ENCODE measurements at places on chromosomes 1 and 21.

DNA sequence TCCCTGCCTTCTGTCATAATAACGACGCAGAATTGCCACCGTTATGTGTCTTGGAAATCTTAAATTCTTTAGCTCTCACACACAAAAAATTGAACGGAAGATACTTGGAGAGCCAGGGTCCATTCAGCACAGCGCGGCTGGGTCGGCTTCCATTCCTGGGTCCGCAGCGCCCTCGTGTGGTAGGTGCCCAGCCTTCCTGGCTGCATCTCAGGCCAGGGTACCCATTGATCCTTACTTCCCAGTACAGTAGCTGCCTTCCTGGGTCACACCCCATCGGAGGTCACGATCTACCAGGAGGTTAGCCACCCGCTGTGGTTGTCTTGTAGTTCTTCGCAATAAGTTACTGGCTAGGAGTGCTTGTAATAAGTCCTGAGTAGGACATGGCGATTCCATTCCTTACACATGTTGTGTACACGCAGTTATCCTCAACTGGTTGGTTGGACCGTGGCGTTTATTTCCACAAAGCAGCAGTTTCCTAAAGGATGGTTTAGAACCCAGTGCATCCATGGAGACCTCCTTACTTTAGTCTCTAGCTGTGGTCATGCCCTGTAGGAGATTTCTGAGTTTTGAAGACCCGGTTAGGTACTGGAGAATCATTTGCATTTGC, 9.9 kb upstream of the MTARC1 start:
- DNase-seq, result peak; percentile 36

- DNase-seq, result no peak
Measured at GRCh38 chr1:217770918-217771317, 139.8 kb downstream of the SPATA17 start.

GRCh38 chr1:101207891-101208290, 28.9 kb upstream of the S1PR1 start:
- DNase-seq, result no peak

- DNase-seq, result no peak
Measured at GRCh38 chr1:180215856-180216625, 14.0 kb upstream of the LHX4 start.

DNA sequence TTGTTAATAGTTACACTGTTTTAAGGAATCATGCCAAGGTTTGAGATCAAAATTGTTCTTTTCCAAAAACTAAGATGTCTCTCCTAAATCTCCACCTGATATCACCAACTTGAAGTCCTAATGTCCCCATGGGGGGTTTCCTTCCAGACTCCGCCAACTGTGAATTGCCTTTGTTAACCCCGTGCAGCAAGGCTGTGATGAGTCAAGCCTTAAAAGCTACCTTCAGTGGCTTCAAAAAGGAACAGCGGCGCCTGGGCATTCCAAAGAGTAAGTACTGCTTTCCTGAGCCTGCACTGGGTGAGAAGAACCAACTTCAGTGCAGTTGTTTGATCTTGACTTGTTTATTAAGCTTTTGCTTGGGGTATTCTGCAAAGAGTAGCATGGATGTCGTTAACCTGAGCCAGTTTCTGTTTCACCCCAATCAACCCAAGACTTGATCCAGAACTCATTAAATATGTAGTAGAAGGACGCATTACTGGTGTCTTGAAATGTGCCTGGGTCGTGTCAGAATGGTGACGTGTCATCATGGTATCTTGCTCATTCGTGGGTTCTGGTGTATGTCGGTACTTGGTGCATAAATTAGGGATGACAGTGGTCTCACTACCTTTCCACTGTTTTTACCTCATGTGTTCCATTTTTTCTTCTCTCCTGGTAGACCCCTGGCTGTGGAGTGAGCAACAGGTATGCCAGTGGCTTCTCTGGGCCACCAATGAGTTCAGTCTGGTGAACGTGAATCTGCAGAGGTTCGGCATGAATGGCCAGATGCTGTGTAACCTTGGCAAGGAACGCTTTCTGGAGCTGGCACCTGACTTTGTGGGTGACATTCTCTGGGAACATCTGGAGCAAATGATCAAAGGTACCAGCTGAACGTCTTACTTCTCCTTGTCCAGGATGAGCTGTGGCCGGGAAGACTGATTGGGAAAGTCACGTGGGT, 8.7 kb downstream of the ETS2 start:
- no peak for DNase-seq

GRCh38 chr1:204754821-204755220, 69.3 kb upstream of the LRRN2 start:
- DNase-seq, result no peak

GRCh38 chr1:242083742-242084141, 84.8 kb upstream of the MAP1LC3C start:
- DNase-seq, result no peak

DNA sequence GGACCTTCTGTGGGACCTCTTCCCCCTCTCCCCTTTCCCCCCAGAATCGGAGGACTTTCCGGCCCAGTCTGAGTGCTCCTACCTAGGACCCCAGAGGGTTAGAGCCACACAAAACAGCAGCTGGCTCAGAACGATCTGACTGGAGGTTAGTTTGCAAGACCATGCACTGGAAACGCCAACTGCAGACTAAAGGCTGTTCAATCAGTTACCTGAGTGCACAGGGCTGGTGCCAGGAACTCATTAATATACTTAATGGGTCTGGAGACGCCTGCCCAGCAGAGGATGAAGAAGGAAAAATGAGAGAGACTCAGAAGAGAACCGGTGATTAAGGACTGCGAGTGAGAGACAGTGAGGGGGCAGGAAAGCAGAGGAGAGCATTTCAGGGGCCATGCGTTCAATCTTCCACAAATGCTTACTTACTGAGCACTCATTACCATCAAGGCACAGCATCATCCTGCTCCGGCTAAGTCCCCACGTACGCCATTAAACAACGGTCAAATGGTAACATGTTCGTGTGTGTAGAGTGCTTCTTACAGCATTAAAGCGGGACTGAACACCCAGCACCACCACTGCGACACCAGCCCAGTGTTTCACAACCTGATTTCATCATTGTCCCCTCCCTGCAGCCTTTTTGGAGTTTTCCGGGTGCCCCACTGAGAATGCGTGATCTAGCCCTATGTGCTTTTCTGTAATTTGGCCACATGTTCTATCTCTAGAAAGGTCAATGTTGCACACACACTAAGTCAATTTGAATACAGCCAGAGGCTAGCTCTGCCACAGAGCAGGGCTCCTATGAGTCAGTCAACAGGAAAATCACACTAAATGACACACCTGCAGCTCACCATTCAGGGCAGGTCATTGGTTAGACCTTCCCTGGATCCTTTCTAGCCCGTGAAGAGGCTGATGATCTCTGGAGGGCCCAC, 7.6 kb downstream of the ENO1 start:
- no peak for DNase-seq

- no peak for DNase-seq
Measured at GRCh38 chr1:186420923-186421322, 40.0 kb downstream of the PDC start.

DNA sequence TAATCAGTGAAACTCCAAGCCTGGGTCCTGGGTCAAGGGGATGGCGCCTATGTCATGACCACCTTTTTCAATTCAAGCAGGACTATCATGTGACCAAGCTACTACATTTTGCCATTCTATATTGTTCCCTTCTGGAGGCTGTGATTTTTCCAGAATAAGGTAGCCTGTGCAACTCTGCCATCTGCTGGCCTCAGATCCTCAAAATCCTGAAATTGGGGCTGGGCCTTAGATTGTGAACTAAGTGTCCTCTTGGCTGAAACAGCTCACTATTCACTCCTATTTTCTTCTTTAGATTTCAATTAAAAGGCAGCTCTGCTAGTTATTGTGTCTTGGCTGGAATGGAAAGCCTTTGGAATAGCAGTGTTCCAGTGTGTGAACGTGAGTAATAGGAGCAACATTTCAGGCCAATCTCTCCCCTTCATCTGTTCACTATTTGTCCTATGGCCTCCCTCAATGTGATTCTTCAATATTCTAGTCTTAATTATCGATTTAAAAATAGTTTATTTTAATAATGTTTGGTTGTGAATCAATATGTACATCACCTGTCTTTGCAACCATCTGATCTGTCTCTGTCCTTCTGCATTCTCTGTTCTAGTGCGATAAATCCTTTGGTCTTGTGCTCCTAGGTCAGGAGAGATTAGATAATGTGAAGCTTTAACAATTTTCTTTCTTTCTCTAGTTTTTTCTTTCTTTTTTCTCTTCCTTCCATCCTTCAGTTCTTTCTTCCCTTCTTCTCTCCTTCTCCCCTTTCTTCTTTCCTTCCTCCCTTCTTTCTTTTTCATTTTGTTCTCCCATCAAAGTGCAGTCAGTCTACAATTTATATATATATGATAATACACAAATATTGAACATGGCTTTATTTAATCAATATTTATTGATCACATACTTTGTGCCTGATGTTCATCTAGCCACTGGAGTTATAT, 69.8 kb downstream of the CR1 start:
- DNase-seq, result no peak

DNA sequence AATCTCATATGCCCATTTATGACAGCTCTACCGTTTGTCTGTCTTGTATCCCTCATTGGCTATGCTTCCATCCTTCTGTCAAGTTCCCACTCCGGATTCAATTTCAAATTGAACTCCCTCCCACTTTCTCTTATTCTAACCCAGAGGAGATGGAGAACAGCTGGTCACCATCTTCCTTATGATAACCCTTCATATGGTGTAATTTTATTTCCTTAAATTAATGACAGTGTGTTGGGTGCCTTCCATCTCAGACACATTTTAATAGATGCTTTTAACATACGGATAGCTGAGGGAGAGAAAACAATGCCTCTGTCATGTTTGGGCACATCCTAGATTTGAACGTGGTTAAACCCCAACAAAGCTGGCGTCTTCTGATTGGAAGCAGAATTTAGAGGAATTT, 103.0 kb upstream of the PLXNA2 start:
- DNase-seq, result no peak

GRCh38 chr1:234980645-234981396, 147.8 kb downstream of the TOMM20 start:
- DNase-seq, result peak; percentile 62

- DNase-seq, result no peak
Measured at GRCh38 chr1:234944439-234945344, 183.9 kb downstream of the TOMM20 start.

GRCh38 chr1:51222136-51222787, 13.8 kb upstream of the RNF11 start:
- no peak for DNase-seq

GRCh38 chr1:196897158-196897828, 9.4 kb downstream of the CFHR4 start:
- DNase-seq, result no peak

DNA sequence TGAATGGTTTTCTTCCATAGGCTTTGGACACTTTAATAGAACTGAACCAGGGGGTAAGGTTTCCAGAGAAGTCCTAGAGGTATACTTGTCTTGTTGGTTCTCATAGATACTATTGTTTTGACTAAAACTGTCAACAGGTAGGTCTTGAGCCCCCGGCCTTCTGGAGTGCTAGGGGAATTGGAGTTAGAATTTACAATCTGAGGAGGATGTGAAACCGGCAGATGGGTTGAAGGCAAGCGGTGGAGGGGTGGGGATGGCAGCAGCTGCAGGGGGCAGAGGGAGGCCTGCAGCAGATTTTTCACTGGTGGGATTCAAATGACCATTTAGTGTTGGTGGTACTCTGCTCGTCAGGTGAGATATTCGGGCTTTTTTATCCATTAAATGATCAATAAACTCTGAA, 4.3 kb upstream of the CD1D start:
- no peak for DNase-seq

DNA sequence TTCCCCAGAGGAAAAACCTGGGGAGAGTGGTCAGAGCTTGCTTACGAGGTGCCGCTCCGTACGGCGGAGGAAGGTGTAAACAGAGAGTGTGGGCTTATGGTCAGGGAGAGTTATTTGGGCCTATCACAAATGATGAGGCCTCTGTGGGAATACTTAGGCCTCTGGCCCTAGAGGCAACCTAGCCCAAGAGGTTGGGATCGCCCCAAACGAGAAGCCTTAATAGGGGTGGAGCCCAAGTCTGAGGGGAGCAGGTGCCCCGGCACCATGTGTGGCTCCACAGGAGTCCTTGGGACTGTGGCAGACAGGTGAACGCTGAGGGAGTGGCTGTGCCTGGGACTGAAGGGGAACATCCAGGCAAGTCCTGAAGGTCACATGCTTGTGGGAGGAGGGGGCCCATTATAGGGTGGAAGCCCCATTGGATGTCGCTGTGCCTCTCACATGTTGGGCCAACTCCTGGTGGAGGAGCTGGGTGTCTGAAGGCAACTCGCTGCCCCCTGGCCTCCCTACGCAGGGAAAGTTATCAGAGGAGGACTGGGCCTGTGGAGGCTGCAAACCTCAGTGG, 135.1 kb downstream of the ZSCAN20 start:
- DNase-seq, result no peak

DNA sequence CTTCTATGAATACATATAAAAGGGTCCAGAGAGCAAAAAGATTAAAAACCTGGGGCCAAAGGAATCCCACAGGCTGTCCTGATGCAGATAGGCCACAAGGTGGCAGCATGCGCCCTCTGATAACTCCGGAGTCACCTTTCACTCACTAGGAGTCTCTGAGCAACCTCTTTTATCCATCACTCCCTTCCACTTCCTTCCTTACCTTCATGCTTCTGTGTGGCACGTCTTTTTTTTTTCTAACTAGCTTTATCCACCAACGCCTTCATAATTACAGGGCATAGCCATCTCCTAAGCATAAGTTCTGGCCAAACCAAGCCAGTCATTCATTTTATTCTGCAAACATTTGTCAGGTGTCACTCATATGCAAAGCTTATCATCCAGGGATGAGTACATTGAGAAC, 3.9 kb upstream of the PGLYRP4 start:
- peak; percentile 62 for DNase-seq

DNA sequence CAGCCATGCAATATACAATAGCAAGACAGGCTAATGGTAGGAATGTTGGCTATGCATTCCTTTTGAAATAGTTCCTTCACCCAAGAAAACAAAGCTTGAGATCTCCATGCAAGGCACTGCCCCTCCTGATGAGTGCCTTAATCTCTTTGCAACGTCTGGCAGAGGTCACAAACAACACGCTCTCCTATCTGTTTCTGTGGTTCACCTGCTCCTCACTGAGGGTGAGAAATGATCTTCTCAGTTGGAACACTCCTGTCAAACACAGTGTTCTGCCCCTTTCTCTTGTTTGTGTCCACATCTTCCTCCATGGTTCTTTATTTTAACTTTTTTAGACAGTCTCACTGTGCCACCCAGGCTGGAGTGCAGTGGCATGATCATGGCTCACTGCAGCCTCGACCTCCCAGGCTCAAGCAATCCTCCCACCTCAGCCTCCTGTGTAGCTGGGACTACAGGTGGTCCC, 21.2 kb upstream of the XPR1 start:
- no peak for DNase-seq

Measured in CD4-positive, alpha-beta T cell treated with Interleukin-6 at 100 ng/mL for 8 hours (primary cell).